GM06990 (cell line): ENCODE measurements at places on chromosomes 2 and 18.

GRCh38 chr2:35298493-35298892, 1057.1 kb upstream of the CRIM1 start:
- no peak for DNase-seq

- peak; percentile 9 for DNase-seq
These were observed 135.3 kb downstream of the INSIG2 start for GRCh38 chr2:118223511-118223991.

DNA sequence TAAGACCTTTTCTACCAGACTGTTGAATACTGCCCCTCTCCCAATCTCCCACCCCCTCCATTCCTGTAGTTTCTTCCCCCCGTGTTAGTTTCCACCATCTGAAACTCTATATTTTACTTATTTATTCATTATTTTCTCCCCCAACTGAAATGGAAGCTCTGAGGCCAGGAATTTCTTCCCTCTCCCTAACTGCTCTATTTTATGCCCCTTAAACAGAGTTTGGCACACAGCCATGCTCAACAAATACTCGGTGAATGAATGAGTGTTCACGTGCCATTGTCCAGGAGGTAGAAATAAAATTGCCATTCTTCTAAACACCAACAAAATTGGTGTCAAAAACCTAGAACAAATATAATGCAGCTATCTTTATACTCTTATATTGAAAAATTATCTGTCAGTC, 5.6 kb downstream of the ITGB1BP1 start:
- DNase-seq = no peak

GRCh38 chr2:222360997-222361396, 62.2 kb upstream of the PAX3 start:
- DNase-seq = no peak

- no peak for DNase-seq
These were observed 28.3 kb downstream of the REEP1 start for GRCh38 chr2:86308984-86309695.

- no peak for DNase-seq
These were observed 29.0 kb upstream of the EPAS1 start for GRCh38 chr2:46268196-46268595.
